ENCODE measurements at places on chromosomes 6 and 20.

GRCh38 chr6:88823998-88824397 is 139.4 kb downstream of the RNGTT start:
- DNase-seq = no peak

DNA sequence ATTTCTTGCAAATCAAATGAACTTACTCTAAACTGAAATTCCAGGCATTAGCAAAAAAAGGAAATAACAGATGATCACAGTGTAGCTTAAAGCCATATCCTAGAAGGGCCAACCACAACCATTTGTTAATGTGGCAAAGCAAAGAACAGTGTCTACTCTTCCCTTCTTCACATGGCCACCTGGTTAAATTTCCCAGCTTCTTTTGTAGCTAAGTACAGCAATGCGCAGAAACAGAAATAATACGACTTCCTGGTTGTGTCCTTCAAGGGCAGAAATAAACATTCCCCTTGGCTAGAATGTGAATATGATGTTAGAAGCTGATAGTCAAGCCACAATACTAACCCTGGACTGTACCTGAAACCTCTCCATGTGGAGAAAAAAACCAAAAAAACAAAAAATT is 9.6 kb downstream of the SNX3 start:
- DNase-seq = no peak

DNA sequence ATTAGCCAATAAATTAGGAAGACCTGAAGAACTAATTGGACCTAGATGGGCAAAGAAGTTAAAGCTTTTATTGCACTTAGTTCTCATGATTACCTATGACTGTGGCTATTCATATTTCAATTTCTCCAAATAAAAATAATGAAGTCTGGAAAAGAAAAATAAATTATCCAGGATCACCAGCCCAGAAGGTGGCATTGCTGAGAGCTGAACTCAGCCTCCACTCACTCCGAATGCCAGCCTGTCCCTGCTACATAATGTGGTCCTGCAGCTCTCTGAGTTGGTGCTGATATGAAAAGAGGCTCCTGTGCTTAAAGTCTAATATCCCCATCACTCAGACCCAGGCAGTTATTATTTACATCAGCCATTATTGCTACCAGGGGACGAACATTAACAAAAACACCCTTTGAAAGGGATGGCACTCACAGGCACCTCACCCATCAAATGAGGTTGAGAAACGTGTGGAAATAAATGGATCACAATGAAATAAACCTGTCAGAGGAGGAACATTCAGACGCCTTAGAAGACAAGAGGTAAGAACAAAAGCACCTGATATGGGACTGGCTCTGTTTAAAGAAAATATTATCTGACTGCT is 649.7 kb upstream of the CHD6 start:
- no peak for DNase-seq

DNA sequence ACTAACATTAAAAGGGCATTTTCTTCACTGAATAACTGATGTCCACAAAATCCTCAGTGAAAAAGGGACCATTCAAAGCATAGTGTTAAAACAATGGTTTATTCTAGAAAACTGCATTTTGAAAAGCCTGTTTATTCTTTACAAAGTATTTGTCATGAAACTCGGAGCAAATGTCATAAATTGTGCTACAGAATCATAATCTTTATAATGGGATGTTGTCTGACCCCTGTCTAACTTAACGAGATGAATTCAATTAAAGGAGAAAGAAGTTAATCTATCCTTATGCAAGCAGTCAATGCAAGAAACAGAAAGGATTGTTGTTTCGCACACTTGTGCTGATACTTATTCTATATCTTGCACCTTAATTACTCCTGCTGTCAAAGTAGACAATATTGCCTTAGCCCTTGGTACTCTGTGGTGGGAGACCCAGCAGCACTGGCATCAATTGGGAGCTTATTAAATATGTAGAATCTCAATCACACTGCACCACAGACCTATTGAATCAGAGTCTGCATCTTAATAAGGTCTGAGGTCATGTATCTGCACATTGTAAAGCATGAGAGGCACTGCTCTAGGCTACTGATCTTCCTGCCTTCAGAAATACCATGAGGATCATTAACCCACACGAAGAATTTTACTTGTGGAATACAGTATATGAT is 708.3 kb downstream of the HDGFL1 start:
- DNase-seq = no peak

- DNase-seq = no peak
These were observed 69.8 kb downstream of the MYB start for GRCh38 chr6:135250751-135251497.

DNA sequence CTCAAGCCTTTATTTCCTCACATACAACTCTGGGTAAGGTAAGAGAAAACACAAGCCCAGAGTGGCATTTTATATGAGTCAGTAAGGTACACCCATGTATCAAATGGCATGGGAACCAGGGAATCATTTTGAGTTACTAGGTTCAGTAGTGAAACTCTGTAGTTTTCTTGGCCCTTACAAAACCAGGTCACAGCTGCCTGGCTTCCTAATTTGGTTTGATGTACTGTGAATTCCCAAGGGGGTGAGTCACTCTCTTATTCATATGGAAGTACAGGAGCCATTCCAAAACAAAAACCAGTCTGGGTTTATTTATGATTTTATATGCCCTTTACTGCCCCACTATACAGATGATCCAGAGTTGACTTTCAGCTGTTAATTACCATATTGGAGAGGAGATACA is 70.7 kb downstream of the PDE7B start:
- DNase-seq = no peak

- no peak for DNase-seq
These were observed 36.5 kb upstream of the IRAK1BP1 start for GRCh38 chr6:78830805-78831204.

GRCh38 chr20:49377326-49377725 is 99.5 kb upstream of the ZNFX1 start:
- DNase-seq = no peak

Measured in NCI-H1417 treated with DMSO at 0.1 percent for 48 hours (cell line).